ENCODE measurements at places on chromosomes 16 and 17. TPM values are rescaled to one million over a fixed set of nuclear protein-coding genes. Genes with fewer than 3 reads are reported as not detected.
A peak's percentile ranks its signal among the peaks of the same experiment; 100 is the strongest.

DNA sequence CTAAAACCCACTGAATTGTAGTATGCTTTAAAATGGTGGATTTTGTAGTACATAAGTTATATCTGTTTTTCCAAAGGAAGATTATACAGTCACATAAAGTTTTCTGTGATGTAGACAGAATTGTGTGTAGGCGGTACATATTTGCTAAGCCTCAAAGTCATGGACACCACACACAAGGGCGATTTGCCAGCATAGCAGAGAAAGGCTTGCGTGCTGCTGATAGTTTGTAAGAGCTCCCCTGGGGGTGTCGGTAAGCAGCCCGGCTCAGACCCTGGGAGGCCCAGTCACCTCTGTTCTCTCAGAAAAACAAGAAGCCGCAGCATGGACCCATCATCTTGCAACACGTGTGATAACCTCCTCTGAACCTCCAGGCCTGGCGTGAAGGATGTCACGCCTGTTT, 38.3 kb upstream of the AKTIP start:
- peak; percentile 97 for DNase-seq

- DNase-seq = peak; percentile 97
Measured at GRCh38 chr17:40191237-40192208, 14.3 kb downstream of the RAPGEFL1 start.

ASPA gene
- 0.36 TPM for total RNA-seq

- DNase-seq = no peak
Measured at GRCh38 chr16:58938811-58939210, 204.7 kb upstream of the GOT2 start.

DNA sequence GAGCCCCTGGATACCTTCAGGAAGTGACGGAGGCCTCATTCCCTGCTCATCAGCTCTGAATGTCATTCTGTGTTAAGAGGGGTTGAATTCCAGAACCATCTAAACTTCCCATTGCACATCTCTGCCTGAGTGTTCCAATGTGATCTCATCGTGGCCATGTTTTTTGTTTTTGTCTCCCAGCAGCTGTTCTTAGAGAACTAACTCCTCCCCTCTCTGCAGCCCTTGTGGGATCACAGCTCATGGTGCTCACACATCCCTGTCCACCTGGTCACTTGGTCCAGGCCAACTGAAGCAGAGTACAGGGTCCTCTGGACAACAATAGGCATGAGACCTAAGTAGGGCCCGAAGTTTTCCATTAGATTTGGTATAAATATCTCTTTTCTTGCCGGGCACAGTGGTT, 6.0 kb upstream of the SYT17 start:
- no peak for DNase-seq

- DNase-seq = no peak
Measured at GRCh38 chr17:57667461-57667923, 77.6 kb downstream of the CCDC182 start.

GRCh38 chr16:15853021-15853420, 3.8 kb downstream of the MYH11 start:
- DNase-seq = peak; percentile 11

DNA sequence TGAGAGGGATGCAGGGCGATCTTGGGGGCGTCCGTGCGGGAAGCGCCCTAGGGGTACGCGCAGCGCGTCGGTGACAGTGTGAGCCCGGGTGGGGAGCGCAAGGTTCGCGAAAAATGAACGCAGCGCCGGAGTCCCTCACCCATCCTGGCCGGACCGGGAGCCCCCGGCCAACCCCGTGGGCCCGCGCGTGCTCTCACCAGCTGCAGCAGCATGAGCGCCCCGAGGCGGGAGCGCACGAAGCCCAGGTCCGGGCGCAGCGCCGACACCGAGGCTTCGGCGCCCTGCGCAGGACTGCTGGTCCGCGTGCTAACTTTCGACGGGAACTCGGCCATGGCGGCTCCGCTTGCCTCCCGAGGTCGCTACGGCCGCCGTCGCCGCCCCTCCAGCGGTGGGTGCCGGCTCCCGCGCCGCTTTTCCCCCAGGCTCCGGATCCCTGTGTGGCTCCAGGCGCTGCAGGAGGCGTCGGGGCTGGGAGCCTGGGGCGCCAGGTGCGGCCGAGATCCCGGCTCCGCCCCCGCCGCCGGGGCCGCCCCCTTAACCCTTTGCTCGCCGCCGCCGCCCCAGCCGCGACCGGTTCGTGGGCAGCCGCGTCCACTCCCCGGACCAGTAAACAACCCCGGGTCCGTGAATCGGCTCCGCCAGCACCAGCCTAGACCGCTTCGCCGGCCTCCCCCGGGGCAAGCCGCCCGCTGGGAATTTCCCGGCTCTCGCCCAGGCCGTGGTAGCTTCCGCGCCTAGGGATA, at the start of gene PLLP:
PLLP (minus strand) TSS at position 464 of the 743 bp plus-strand sequence; CDS start at position 332, 132 bp downstream.
- peak; percentile 91 for DNase-seq

PROCA1 gene
- 0.88 TPM for total RNA-seq

DHRS7C gene
- total RNA-seq = not detected

GRCh38 chr17:79573196-79573896, 37.5 kb downstream of the RBFOX3 start:
- peak; percentile 52 for DNase-seq

GRCh38 chr17:74777901-74778515, 1.9 kb upstream of the NAT9 start:
- peak; percentile 32 for DNase-seq

- no peak for DNase-seq
Measured at GRCh38 chr17:80663781-80664206, 119.2 kb downstream of the RPTOR start.

- peak; percentile 91 for DNase-seq
Measured at GRCh38 chr17:7912927-7913524, 3.1 kb downstream of the RNF227 start.

- no peak for DNase-seq
Measured at GRCh38 chr16:26909623-26910022, 157.1 kb upstream of the C16orf82 start.

DNA sequence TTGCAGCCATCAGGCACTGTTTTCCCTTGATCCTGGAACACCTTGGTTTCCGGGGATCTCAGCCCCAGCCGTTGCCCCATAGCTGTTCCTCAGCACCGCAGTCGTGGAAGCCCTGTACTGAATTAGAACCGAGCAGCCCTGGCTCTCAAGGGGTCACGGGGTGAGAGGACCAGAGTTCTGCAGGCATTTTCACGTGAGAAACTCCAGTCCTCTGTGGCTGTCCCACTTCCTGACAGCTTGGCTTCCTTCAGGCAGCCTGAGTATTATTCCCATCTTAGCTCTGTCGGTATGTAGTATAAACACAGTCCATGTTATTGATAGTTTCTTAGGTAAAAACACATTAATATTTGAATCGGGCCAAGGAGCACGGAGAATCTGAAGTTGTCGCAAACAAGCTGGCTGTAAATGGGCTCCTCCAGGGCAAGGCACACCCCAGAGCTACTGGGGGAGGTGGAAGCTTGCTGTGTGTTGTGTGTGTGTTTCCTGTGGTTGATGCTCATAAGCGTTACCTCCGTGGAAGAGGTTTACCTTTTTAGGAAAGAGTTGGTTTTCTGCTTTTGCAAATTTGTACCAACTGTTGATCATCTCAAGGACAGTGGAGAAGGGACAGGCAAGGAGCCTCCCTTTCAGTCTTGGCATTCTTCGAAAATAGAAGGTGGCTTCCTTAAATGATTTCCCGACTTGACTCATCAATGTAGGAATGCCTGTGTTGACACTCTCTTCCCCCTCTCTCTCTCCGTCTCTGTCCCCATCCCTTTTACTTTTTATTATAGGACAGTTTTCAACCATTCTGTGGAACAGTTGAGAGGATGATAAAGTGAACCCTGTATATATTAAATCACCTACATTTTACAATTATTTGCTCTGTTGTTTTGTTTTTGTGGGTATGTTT, 208.9 kb upstream of the CHMP6 start:
- DNase-seq = no peak

ABCA8 gene
- 36.2 TPM for total RNA-seq

TMEM100 gene
- 0.36 TPM for total RNA-seq

- peak; percentile 91 for DNase-seq
Measured at GRCh38 chr17:49210158-49211029, at the start of the genes ABI3 and GNGT2. Gene ABI3, plus strand, starts transcription at chr17:49210707. Its CDS starts 18 bp downstream, at chr17:49210725. Gene GNGT2, minus strand, starts transcription at chr17:49210574. Its CDS starts 3,152 bp downstream, at chr17:49207422.

CSH2 gene
- total RNA-seq = not detected

DNA sequence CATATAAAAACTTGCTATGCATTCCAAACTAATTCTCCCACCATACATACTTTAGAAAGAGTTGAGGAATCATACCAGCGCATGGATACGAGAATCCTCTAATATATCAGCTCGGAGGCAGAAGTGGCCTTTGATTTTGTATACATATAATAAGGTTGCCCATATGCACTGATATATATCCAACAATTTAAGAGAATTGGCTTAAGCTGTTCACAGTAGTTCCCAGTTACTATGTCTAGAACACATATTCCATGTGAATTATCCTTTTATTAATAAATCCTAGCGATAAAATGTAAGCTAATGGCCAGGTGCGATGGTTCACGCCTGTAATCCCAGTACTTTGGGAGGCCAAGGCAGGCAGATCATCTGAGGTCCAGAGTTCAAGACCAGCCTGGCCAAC, 19.3 kb upstream of the ERN1 start:
- DNase-seq = no peak

- no peak for DNase-seq
Measured at GRCh38 chr16:81096715-81097208, 567 bp upstream of the GCSH start.

DNA sequence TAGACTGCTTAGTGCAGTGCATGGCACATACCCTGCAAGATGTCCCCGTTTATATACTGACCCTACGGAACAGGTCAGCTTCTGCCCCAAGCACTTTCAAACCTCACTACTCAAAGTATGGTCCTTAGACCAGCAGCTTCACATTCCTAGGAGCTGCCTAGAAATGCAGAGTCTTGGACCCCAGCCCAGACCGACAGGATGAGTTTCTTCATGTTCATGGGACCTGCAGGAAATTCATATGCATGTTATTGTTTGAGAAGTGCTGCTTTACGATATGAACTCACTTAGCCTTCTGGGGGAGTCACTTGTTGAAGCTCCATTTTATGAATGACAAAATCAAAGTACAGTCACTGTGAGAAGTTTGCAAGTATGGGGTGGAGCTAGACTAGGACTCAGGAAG, 82.6 kb downstream of the DYNLRB2 start:
- DNase-seq = no peak

TTYH2 gene
- 1.2 TPM for total RNA-seq

- no peak for DNase-seq
Measured at GRCh38 chr17:64056269-64057005, 36.0 kb upstream of the ICAM2 start.

Data from osteoblast (primary cell).